Activated naive CD4-positive, alpha-beta T cell treated with anti-CD3 and anti-CD28 coated beads, Interleukin-2, amount 50 U/mL, for 16 hours (primary cell): ENCODE measurements at places on chromosomes 4 and X.

DNA sequence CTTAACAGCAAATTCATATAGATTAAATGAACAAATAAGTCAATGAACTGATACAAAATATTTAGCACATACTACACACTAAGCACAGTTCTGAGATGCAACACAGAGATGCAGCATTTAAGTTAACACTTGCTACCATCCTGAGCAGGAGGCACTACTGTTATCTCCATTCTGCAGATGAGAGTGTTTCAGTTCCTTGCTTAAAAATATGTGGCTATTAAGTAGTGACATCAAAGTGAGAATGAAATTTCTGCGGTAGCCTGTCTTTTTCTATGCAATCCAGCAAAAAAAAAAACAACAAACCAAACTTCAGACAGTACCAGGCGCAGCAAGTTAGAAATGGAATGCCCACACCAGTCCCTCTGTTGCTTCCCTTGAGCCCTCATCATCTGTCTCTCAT is 90.8 kb downstream of the SHISA3 start:
- no peak for DNase-seq

- no peak for DNase-seq
These were observed 195.1 kb upstream of the VCX start for GRCh38 chrX:7647831-7648230.

- no peak for DNase-seq
These were observed 2.3 kb downstream of the GRPR start for GRCh38 chrX:16125520-16126149.

DNA sequence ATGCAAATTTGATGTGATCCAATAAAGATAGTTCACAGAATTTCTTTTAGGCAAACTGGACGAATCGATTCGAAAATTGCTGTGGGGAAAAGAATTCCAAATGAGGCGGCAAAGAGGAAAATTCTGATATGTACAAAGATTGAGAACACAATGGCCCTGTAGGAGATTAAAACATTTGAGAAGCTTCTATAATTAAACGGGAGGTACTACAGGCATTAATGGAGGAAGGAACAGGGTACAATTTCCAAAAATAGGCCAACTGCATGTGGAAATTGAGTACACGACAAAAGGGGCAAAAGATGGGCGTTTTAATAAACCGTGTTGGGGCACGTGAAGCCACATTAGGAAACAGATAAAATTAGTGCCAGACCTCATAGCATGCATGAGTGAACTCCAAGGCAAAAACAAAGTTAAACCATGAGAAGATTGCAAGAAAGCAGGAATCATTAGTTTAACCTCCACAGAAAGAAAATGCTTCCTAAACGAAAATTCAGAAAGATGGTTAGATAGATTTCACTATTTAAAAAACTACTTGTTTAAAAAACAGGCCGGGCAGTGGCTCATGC is 68.4 kb downstream of the DHRSX start:
- no peak for DNase-seq

DNA sequence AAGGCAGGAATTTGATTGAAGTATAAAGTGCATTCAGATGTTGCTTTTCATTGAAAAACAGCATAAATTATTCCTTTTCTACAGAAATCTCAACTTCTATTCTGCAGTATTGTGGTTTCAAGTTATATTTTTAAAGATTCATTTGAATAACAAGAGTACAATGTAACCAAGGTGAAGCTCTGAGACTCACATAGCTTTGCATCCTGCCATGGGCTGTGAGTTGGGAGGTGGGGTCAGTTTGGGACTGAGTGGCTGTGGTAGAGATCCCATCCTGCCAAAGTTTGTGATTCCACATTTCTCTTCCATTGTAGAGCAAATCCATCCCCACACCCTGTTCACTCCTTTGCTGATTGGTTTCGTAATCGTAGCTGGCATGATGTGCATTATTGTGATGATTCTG is 69.2 kb downstream of the KIT start:
- no peak for DNase-seq

GRCh38 chrX:120692319-120692718 is 62.5 kb upstream of the C1GALT1C1 start:
- no peak for DNase-seq

DNA sequence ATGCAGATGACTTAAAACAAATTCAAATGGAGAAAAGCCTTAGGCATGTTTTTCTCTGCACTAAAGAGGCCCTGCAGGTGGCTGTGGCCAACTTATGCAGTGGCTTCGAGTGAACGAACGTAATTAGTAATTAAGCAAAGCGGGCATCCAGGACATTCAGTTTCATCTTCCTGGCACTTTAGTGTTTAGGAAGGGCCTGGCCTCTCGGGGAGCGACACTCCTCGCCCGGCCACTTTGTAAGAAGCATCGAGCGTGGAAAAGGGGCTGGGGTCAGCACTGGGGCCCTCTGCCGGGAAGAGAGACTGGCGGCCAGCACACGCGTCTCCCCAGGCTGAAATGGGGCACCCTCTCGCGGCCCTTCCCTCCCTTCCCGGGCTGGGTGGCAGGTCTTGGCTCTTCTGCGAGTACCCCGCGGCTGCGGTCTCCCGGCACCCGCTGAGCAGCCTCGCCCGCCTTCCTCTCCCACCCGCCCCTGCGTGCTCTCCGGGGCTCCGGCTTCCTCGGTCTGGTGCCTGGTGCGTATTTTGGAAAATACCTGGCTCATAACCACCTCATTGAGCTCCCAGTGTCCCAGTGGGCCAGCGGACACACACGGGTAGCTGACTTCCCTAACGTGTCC is 677 bp upstream of the CYP4V2 start:
- peak; percentile 51 for DNase-seq

GRCh38 chr4:140363558-140363957 is 9.9 kb upstream of the SCOC start:
- DNase-seq = no peak

GRCh38 chrX:96987228-96987627 is 103.5 kb downstream of the RPA4 start:
- no peak for DNase-seq

DNA sequence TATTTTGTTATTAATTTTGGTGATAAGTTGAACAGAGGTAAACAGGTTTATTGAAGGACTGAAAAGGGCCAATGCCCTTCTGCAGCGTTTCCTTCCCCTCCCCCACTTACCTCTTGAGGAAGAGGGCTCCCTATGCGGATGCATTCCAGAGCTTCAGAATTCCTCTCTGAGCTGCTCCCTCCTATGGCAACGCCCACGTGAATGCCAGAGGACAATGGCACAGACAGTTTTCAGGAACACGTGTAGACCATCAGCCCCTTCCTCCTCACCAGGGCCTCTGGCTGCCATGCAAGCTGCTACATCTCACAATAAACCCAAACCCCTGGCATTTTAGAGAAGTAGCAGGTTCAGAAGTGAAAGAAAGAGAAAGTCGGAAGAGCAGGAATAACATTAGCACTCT is 127.9 kb downstream of the CHRDL1 start:
- no peak for DNase-seq

DNA sequence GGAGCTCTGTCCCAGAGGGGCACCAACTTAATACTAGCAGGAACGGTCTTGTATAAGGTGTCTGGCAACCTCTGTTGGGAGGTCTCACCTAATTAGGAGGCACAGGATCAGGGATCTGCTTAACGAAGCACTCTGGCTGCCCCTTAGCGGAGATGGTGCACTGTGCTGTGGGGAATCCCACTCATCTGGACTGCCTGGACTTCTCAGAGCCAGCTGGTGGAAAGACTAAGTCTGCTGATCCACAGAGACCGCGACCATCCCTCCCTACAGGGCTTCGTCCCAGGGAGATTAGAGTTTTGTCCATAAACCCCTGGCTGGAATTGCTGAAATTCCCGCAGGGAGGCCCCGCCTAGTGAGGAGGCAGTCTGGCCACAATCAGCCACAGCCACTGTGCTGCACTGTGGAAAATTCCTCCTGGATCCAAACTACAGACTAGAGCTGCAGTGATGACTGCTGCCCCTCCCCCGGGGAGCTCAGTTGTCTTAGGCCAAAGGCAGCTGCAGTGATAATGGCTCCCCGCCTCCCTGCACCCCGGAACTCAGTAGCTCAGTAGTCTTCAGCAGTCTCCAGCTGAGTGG is 22.0 kb upstream of the ZCCHC4 start:
- no peak for DNase-seq

DNA sequence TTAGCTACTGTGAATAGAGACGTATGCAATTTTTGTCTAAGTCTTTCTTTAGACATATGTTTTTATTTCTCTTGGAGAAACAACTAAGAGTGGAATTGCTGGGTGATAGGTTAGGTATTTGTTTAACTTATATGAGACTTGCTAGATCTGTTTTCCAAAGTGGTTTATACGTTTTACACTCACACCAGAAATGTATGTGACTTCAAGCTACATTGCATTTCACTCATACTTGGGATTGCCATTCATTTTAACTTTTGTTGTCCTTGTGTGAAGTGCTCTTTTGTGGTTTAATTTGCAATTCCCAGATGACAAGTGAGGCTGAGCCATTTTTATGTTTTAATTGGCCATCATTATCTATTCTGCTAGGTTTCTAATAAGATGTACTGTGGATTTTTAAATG is 817.2 kb downstream of the GLUD2 start:
- DNase-seq = no peak

- no peak for DNase-seq
These were observed 165.7 kb upstream of the MAMLD1 start for GRCh38 chrX:150197388-150197787.

- DNase-seq = no peak
These were observed 69.4 kb upstream of the PJA1 start for GRCh38 chrX:69234624-69235023.

- no peak for DNase-seq
These were observed 354.3 kb downstream of the GPAT3 start for GRCh38 chr4:83890231-83890630.

DNA sequence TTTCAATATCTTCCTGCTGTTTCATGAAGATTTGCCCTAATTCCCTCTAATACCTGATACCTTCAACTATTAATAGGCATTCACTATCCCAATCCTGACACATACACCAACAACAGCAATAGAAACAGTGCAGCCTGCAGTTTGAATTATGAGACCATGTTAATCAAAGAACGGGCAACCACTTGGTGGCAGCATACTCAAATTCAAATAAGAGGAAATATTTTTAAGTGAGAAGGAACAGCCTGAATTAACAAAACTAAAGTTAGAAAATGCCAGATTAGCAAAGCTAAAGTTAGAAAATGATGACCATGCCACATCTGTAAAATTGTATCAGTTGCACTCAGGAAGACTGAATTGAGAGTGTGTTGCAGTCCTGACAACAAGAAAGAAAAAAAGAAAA is 204.9 kb downstream of the SMARCA1 start:
- DNase-seq = no peak

GRCh38 chr4:123170843-123171242 is 225.8 kb upstream of the SPRY1 start:
- no peak for DNase-seq

GRCh38 chr4:125961626-125962025 is 646.9 kb downstream of the FAT4 start:
- DNase-seq = no peak

DNA sequence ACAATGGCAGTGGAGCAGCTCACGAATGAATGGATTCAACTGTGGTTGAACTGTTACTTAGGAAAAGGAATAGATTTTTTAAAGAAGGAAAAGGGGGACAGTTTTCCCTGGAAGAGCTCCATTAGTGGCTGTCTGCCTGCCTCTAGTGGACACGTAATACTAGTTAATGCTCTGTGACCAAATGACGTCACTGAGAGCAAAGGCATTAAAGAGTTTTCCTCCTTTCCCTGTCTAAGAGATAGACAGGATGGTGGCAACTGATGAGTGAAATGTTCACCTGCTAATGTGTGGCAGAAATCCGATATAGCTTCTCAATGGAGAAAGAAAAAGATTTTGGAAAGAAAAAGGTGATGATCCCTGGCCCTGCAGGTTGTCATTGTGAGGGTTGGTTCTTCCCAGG is 52.3 kb upstream of the SCML1 start:
- DNase-seq = no peak

DNA sequence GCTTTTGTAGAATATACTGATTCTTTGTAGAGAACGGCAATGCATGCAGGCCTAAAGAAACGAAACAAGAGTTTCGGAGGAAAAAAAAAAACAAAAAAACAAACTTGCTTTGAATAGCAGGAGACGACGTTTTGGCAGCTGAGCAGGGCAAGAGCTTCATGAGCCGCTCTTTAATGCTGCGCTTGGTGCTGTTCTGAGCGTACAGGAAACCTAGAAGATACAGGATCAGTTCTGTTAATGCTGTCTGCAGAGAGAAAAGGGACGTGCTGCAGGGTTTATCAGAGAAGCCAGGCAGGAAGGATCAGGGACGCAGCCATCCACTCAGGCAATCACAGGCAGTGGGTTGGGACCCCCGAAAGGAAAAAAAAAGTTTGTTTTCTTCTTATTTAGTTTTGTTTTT is 182.2 kb downstream of the PACRGL start:
- DNase-seq = no peak

DNA sequence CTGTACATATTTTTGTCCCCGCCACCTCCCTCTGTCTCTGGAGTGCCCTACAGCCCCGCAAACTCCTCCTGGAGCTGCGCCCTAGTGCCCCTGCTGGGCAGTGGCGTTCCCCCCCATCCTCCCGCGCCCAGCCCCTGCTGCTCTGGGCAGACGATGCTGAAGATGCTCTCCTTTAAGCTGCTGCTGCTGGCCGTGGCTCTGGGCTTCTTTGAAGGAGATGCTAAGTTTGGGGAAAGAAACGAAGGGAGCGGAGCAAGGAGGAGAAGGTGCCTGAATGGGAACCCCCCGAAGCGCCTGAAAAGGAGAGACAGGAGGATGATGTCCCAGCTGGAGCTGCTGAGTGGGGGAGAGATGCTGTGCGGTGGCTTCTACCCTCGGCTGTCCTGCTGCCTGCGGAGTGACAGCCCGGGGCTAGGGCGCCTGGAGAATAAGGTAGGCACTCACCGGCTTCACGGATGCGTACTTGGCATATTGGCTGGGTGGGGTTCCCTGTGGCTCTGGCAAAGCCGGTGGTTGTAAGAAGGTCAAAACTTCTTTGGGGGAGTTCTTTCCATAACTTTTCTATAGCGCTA is 653 bp downstream of the HHIP start:
- DNase-seq = no peak

- peak; percentile 40 for DNase-seq
These were observed 7.2 kb downstream of the TBC1D14 start for GRCh38 chr4:6916587-6917460.

DNA sequence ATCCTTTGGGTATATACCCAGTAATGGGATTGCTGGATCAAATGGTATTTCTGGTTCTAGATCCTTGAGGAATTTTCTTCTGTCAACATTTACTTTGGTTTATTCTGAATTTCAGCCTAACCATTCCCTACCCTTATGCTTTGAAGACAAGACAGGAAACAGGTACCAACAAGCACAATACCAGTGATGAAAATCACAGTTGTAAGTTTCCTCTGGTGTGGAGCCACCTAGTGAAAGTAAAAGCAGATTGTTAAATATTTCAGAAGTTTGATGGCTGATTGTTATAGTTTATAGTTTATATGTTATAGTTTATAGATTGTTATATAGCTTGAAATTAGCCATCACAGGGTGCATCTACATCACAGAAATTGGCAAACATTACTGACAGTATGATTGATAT is 104.5 kb upstream of the AGA start:
- no peak for DNase-seq

GRCh38 chrX:39169976-39170375 is 368.7 kb downstream of the MID1IP1 start:
- no peak for DNase-seq

- DNase-seq = no peak
These were observed 36.0 kb upstream of the ARSJ start for GRCh38 chr4:114015444-114015899.

GRCh38 chr4:126470862-126471261 is 1156.1 kb downstream of the FAT4 start:
- no peak for DNase-seq

GRCh38 chr4:41763729-41764128 is 15.2 kb upstream of the PHOX2B start:
- DNase-seq = no peak

- no peak for DNase-seq
These were observed 112.5 kb downstream of the ANAPC10 start for GRCh38 chr4:144985531-144985930.

- no peak for DNase-seq
These were observed 912.0 kb upstream of the TENM3 start for GRCh38 chr4:181331214-181331613.
